ENCODE measurements at places on chromosomes 2 and 18.

- no peak for DNase-seq
These were observed 1293.9 kb upstream of the LRRTM1 start for GRCh38 chr2:81598453-81598852.

GRCh38 chr2:10030311-10030736 lies 13.0 kb upstream of the KLF11 start:
- DNase-seq: no peak

GRCh38 chr18:39781565-39781964 lies 2173.5 kb upstream of the PIK3C3 start:
- no peak for DNase-seq

GRCh38 chr18:79164706-79165105 lies 95.5 kb downstream of the ATP9B start:
- no peak for DNase-seq

GRCh38 chr2:60963190-60963589 lies 54.3 kb upstream of the PEX13 start:
- DNase-seq: no peak

DNA sequence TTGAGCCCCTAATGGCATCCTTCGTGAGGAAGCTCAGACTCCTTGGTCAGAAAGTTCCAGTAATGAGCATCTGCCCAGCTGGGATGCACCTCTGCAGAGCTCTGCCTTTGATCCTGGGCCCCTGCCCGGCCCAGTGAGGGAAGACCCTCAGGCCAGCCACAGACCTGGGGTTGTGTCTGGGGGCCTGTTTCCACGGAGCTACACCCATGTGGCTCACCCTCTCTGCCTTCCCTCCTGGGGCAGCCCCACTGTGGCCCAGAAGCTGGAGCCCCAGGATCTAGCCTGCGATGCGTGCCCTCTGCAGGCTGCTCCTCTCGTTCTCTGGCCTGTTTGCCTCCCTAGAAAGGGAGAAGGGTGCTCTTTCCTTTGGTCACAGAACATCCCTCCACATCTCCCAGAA lies 9.8 kb downstream of the KCNF1 start:
- DNase-seq: no peak

GRCh38 chr2:69733342-69734034 lies 8.4 kb upstream of the ANXA4 start:
- no peak for DNase-seq

- DNase-seq: no peak
These were observed 572 bp downstream of the INPP4A start for GRCh38 chr2:98445177-98445682.

DNA sequence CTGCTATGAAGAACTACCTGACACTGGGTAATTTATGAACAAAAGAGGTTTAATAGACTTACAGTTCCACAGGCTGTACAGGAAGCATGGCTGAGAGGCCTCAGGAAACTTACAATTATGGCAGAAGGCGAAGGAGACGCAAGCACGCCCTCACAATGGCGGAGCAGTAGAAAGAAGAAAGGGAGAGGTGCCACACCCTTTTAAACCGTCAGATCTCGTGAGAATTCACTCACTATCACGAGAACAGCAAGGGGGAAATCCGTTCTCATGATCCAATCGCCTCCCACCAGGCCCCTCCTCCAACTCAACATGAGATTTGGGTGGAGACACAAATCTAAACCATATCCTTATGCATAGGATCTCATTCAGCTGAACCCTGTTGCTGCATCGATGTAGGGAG lies 84.6 kb upstream of the ZNF532 start:
- no peak for DNase-seq

- no peak for DNase-seq
These were observed 235.8 kb downstream of the SEPTIN10 start for GRCh38 chr2:109377976-109378375.

- no peak for DNase-seq
These were observed 55.6 kb downstream of the GREB1 start for GRCh38 chr2:11589316-11589940.

- no peak for DNase-seq
These were observed 92.7 kb upstream of the KLF7 start for GRCh38 chr2:207258263-207258991.

DNA sequence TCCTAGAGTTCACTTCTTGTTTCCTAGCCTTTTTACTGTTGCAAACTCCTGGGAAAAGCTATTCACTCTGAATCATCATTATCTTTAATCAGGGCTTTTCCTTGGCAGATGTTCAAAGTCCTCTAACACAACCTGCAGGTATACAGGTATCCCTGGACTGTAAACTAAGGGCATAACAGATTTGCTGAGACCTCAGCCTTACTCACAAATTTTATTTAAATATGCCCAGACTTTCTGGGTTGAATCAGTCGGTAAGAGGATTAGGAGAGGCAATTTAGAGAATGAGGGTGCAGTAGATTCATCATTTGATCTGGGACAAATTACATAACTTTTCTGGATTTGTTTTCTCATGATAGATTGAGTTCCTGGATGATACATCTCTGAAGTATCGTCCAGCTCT lies 217.8 kb upstream of the STON1 start:
- no peak for DNase-seq

GRCh38 chr2:106009096-106009495 lies 185.0 kb downstream of the UXS1 start:
- no peak for DNase-seq

- no peak for DNase-seq
These were observed 235.3 kb downstream of the ZNF407 start for GRCh38 chr18:74832999-74833398.

- no peak for DNase-seq
These were observed 21.6 kb downstream of the GPR55 start for GRCh38 chr2:230903231-230904150.

DNA sequence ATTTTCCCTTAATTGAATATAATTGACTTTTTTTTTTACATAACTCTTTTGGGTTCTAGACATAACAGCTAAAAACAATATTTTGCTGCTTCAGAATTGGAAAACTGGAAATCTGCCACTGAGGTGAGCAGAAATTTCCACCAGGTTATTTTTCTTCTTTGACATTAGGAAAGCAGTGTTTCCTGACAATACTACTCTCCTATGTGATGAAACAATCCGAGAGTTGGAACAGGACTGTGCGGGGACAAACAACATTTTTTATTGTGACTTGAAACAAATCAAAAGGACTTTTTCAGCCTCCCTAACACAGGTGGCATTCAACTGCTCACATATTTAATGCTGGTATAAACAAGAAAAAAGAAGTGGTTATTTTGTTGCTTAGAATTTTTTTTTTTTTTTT lies 237.2 kb downstream of the RNF152 start:
- no peak for DNase-seq

DNA sequence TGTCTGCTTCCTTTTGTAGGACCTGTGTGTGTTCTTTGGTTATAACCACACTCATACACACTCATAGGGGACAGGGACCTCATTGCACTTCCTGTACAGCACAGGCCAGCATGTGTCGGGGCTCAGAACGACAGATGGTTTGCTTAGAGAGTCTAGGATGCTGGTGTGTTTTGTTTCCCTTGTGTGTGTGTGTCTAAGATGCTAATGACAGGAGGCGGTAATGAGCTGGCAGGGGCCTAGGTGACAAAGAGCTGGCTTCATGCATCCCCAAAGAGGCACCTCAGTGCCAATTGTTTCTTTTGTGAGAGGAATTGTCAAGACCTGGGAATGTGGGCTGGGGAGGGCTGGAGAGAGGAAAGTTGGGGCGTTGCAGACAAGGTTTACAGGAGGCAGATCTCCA lies 66.6 kb downstream of the CELF4 start:
- DNase-seq: no peak

- no peak for DNase-seq
These were observed 1221.0 kb downstream of the SUCLG1 start for GRCh38 chr2:83238111-83238510.

GRCh38 chr2:127418300-127419111 lies at the start of gene PROC:
Gene PROC, plus strand, starts transcription at chr2:127418427. Its CDS starts 1,516 bp downstream, at chr2:127419943.
- DNase-seq: no peak

DNA sequence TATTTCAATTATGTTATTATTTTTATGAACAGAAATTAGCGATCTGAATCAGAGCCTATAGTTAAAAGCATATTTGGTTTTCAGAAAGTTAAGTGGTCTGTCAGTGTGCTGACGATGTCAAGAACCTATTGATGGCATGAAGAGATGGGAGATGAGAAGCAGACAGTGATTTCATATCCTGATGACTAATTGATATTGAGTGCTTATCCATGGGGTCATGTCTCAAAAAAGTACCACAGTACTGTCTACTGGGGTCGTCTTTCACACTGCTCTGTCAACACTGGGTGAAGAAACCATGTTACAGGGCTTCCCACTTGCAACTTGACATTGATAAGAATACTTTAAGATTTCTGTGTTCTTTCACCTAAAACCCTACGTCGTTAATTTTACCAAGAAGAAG lies 297.1 kb downstream of the AFF3 start:
- DNase-seq: no peak

DNA sequence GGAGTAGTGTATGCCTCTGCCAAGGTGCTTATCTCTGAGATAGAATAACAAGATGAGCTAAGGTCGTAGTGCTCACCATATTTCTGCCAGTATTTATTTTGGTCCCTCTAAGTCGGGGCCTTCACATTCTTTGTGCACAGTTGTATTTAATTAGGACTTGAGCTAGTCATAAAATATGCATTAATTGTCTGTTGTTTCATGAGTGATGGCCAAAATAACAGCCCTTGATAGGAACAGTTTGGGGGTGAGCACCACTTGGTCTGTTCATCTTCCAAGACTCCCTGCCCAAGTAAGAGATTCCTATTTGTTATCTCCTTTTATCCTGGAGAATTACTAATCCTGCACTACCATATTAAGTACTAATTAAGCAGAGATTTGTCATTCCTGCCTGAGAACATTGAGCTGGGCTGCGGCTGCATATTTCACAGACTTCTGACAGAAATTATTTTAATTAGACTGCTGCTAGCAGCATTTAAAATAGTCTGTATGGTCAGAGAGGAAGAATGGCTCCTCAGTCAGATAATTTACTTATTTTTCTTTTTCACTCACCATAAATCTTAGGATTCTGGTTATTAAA lies 435.1 kb downstream of the MTX2 start:
- no peak for DNase-seq

DNA sequence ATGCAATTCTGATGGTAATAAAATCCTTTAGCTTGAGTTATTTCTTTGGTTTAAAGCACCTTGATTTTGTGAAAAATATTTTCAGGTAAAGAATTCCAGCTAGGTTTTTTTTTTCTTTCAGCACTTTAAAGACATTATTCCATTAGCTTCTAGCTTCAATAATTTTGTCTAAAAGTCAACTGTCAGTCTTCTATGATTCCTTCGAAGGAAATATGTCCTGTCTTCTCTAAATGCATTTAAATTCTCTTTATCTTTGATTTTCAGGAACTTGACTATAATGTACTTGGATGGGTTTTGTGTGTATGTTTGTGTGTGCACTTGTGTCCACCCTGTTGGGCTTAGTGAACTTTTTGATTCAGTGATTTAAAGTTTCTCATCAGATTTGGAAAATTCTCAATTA lies 4.7 kb downstream of the LONRF2 start:
- no peak for DNase-seq

DNA sequence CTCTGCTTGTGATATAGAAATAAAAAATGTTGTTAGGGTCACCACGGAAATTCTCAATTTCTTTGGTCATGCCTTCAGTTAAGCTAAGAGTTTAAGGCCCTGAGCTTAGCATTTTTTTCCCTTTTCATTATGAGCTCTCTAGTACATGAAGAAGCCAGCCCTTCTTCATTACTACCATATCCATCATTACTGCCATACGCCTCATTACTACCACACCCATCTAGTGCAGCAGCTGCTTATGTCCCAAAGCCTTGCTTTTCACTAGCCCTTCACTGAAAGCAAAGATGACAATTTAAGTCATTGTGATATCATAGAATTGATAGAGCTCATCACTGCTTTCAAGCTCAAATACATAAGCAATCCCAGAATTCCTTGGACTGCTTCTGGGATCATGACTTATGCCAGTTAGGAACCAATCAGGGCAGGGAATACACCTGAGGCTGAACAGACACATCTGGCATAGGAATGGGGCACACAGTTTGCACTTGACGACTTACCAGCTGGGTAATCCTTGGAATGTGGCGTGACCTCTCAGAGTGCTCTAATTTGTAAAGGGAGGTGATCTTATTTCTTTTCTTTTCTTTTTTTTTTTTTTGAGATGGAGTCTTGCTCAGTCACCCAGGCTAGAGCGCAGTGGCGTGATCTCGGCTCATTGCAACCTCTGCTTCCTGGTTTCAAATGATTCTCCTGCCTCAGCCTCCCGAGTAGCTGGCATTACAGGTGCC lies 40.3 kb downstream of the SOWAHC start:
- no peak for DNase-seq

GRCh38 chr2:165877565-165878550 lies 75.7 kb downstream of the TTC21B start:
- DNase-seq: no peak

DNA sequence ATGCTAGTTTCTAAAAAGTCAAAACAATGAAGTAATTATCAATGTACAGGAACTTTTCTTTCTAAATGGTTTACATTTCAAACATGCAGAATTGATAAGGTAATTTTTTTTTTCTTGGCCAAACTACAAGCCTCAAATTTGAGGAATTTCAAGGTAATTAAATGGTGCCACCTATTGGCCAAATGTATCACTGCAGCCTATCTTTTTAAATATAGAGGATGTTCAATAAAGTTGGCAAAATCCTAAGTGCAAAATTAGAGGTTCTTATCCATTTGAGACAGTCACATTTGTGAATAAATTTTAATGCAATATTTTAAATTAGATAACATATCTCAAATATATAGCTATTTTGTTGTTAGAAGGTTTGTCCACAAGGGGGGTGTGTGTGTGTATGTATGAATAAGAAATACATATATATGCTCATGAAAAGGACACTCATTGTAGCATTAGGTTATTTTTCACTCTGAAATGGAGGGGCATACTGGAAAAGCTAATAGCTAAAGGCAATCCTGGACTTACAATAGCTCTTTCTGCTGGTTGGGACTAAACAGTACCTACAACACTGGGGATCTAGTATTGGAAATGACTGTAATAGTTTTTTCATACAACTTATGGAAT lies 26.2 kb downstream of the MMADHC start:
- DNase-seq: peak; percentile 10

DNA sequence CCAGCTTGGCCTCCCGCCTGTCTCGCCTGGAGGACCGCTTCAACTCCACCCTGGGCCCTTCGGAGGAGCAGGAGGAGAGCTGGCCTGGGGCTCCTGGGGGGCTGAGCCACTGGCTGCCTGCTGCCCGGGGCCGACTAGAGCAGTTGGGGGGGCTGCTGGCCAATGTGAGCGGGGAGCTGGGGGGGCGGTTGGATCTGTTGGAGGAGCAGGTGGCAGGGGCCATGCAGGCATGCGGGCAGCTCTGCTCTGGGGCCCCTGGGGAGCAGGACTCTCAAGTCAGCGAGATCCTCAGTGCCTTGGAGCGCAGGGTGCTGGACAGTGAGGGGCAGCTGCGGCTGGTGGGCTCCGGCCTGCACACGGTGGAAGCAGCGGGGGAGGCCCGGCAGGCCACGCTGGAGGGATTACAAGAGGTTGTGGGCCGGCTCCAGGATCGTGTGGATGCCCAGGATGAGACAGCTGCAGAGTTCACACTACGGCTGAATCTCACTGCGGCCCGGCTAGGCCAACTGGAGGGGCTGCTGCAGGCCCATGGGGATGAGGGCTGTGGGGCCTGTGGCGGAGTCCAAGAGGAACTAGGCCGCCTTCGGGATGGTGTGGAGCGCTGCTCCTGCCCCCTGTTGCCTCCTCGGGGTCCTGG lies 3.7 kb upstream of the KHK start:
- no peak for DNase-seq

GRCh38 chr2:128536925-128537620 lies 218.4 kb upstream of the HS6ST1 start:
- no peak for DNase-seq

Data from stimulated activated CD4-positive, alpha-beta T cell treated with anti-CD3 and anti-CD28 coated beads, Interleukin-2, amount 100 ng/mL, for 4 hours (primary cell).